Left ventricle myocardium inferior (tissue), 1 donor: ENCODE measurements at places on chromosomes 6 and 20.

DNA sequence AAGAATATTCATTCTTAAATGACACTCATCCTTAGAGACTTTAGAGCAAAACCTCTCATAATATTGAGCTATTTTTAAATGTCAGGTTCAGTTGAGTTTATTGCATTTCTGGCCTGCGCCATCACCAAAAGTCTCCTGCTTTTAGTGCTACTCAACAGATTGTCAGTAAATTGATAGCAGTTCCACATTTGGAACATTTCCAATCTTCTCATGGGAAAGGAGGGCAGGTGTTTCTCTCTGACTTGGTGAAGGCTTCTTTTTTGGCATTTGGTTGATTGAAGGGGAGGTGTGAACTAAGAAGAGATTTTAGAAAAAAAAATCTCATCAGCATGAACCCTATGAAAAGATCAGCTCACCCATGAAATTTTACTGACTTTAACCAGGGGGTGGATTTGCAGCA is 125.9 kb upstream of the INSM1 start:
- DNase-seq: no peak

- DNase-seq: no peak
These were observed 49.2 kb downstream of the SMPDL3A start for GRCh38 chr6:122838060-122838780.

GRCh38 chr6:125868252-125868651 is 77.5 kb downstream of the NCOA7 start:
- DNase-seq: no peak

DNA sequence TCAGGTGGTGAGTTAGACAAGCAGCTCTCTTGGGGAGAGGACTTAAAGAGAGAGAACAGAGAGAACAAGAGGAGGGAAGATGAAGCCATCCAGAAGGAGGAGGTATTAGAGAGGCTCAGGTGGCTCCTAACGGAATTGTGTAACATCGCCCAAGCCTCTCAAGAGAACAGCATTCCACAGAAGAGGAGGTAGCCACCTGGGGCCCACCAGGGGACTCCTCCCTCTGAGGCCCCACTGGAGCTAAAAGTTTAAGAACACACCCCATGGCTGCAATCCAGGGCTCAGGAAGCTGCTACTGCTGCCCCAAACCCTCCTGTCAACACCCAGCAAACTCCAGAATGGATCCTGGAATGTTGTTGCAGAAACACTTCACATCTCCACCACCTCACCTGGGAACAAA is 23.6 kb upstream of the MDFI start:
- DNase-seq: no peak

- DNase-seq: no peak
These were observed 23.1 kb downstream of the SERPINB1 start for GRCh38 chr6:2818593-2818992.

GRCh38 chr6:158717341-158718330 is 67.8 kb downstream of the SYTL3 start:
- DNase-seq: no peak

DNA sequence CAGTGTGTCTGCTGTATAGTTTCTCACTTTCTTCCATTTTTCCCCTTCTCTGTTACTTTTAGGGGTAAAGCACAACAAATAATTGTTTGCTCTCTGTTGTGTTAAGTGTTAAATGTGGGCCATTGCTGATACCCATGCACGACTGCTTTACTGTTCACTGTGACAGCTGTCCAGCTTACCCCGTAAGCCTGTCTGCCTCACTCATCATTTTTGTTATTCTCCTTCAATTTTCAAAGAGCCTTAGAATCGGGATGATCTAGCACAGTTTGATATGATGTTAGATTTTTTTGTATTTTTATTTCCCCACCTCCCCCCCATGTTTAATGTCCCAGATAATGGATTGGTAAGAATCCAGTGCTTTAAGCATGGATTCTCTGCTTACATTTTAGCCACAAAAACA is 41.2 kb upstream of the MLIP start:
- DNase-seq: no peak

DNA sequence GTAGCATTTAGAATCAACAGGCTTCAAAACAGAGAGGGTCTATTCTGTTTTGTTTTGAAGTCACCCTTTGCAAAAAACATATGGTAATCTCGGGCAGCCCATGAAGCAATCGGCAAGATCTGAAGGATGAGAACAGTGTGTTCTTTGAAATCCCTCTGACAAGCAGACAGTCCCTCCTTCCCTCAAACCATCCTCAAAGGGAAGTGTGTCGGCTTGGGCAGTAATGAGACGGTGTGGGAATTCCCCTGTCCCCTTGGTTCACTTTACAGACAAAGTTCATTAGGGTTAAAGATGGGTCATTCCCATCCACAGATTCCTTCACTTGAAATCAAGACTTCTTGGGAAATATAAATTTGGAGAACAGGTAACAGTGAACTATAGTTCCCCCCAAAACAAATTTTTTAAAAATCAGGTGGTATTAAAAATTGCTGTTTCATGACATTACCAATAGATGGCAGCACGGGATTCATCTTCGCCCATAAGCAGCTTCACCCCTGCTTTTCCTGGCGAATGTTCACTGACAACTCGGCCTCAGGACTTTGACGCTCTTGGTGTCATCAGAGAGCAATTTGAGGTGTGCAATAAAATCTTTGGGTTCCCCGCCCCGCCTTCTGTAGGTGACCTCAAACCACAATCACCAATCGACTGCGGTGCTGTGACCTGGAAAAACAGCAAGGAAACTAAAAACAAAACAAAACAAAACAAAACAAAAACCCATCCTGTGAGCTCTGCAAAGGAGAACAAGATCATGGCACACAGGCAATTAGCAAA is 159.3 kb upstream of the TNFAIP3 start:
- peak; percentile 25 for DNase-seq

GRCh38 chr20:32606790-32607189 is 21.7 kb upstream of the NOL4L start:
- no peak for DNase-seq

DNA sequence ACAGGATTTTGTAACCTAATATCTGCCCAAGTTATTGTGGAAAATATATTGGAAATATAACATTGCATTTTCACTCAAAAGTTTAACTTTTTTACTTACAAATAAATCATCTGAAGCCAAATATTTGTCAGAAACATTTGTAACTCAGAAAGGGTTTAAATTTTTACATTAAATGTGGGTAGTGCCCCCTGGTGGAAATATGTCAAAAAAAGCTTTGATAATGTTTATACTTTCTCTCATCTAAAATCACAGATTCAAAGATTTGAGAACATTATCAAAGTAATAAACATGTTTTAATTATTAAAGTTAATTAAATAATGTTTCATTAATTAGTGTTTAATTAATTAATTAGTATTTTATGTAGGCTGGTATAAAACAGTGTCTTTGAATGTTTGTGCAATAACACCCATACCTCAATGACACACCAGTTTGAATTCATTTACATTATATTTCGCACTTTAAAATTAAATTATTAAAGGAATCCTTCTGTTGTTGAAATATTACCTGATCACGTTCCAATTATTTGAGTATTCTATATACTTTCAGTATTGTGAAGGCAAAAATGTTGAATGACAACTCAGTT is 320.1 kb upstream of the FKBP1C start:
- no peak for DNase-seq

DNA sequence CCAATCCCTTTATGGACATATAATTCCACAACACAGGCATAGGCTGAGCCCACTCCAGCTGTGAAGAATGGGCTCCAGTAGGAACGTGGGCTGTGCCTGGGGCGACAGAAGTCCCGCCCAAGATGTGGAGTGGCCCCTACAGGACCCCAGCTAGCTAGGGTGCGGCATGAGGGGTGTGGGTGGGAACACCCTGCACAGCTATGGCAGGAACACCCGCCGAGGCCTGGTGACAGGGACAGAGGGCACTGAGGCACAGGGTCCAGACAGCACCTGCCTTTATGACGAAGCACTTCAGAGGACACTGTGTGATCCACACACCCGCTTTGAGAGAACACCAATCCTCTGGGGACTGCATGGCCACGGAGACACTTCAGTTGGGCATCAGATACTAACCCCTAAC is 28.2 kb upstream of the TCFL5 start:
- no peak for DNase-seq

- DNase-seq: no peak
These were observed at the start of gene UNC5CL for GRCh38 chr6:41039060-41039998. UNC5CL (minus strand) TSS chr6:41039221; CDS start chr6:41035074, 4,147 bp downstream.
